A549 treated with CORT108297 at 1 μM for 4 hours (cell line): ENCODE measurements at places on chromosomes 11 and 22. TPM values are rescaled to one million over a fixed set of nuclear protein-coding genes. Genes with fewer than 3 reads are reported as not detected.

NLRP6 gene
- total RNA-seq = not detected in 5 replicates

PKP3 gene
- total RNA-seq = 26.3 to 41.8 TPM (median 39.9 TPM) in 5 replicates

ZNF202 gene
- 9.0 to 10.0 TPM (median 9.7 TPM) in 5 replicates for total RNA-seq

MMP7 gene
- total RNA-seq = 21.2 to 33.1 TPM (median 24.6 TPM) in 5 replicates

UBQLN3 gene
- not detected in 5 replicates for total RNA-seq

TNKS1BP1 gene
- total RNA-seq = 68.1 to 86.9 TPM (median 84.8 TPM) in 5 replicates

RIBC2 gene
- total RNA-seq = 1.9 to 3.1 TPM (median 2.3 TPM) in 5 replicates
